ENCODE measurements at places on chromosomes 7 and 10.

- ATAC-seq: no peak
These were observed 411.4 kb downstream of the TNS3 start for GRCh38 chr7:47170516-47170915.

- no peak for ATAC-seq
These were observed 34.4 kb downstream of the COL13A1 start for GRCh38 chr10:69835875-69836730.

DNA sequence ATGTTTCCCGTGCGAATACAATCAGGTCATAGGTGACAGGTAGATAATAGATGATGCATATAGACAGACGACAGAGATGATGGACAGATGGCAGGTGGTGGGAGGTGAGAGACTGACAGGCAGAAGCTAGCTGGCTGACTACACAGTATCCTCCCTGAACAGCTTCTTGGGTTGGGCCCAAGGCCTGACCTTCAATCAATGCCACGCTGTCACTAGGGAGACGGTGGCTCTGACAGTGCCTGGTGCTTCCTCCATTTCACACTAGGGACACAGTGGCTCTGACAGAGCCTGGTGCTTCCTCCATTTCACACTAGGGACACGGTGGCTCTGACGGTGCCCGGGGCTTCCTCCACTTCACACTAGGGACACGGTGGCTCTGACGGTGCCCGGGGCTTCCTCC, 200.1 kb downstream of the DIP2C start:
- ATAC-seq: no peak

DNA sequence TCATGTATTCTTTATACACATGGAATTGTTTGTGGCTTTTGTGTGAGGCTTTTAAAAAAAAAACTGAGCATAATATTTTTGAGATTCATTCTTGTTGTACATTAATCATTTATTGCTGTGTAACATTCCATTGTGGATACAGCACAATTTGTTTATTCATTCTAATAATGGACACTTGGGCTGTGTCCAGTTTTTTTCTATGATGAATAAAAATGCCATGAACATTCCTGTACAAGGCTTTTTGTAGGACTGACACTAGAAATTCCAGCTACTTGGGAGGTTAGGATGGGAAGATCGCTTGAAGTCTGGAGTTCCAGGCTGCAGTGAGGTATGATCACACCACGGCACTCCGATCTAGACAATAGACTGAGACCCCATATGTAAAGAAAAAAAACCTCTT, 254.3 kb upstream of the CACNA2D1 start:
- ATAC-seq: no peak

DNA sequence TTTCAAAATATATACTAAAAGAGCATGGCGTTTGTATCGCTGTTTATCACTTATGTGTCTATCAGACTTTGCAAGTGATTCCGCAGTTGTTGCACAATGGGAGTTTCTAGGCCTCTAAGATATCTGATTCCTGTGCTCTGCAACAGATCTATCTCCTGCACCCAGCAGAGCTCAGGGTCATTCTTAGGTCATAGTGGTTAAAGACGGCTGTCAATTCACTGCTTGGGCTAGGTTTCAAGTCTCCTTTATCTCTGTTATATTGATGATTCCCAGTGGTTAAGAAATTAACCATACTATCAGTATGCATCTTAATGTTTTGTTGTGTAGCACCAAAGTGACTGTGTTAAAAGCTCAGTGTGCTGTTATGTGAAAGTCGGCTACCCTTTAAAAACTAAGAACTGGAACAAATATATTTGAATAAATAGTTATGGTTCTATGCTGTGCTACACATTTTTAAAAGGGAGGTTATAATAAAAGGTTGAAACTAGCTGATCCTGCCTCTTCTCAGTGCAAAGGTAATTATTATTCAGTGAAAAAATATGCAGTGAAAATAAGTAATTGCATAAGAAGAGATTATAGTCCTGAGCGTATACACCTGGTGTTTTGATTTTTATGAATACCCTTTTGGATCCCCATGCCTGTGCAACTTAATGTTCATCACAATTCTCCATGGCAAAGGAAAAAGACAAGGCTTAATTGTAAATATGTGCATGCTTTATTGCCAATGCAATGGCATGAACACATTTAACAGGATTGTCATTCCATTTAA, 24.0 kb downstream of the HOXA1 start:
- ATAC-seq: no peak

DNA sequence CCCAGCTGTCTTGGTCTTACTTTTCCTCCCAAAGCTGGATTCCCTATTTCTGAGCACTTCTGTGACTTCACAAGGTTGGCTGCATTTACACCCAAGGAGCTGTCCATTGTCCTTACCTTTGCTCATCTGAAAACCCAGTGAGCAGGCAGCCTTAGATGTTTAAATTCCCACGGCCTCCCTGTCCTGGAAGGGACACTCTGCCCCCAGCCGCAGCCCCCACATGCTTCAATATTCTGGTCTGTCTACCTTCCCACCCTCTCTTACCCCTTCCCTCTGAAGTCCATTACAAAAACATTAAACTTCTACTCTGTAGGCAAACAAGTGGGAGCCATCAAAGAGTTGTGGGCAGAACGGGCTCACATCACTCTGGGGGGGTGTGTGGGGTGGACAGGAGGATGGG, 73.8 kb upstream of the EFCAB10 start:
- ATAC-seq: no peak

- peak; percentile 52 for ATAC-seq
These were observed 67.1 kb downstream of the IKZF1 start for GRCh38 chr7:50371551-50372021.

GRCh38 chr10:114115661-114116445, 58.1 kb downstream of the CCDC186 start:
- ATAC-seq: no peak

- ATAC-seq: no peak
These were observed 26.4 kb downstream of the STEAP1 start for GRCh38 chr7:90180649-90181048.

- no peak for ATAC-seq
These were observed 194.8 kb upstream of the KMT2E start for GRCh38 chr7:104818961-104819880.

- ATAC-seq: no peak
These were observed 200.0 kb downstream of the HIBADH start for GRCh38 chr7:27462575-27463270.
